ENCODE measurements at places on chromosomes 5 and 9. TPM values are rescaled to one million over a fixed set of nuclear protein-coding genes. Genes with fewer than 3 reads are reported as not detected.

DNA sequence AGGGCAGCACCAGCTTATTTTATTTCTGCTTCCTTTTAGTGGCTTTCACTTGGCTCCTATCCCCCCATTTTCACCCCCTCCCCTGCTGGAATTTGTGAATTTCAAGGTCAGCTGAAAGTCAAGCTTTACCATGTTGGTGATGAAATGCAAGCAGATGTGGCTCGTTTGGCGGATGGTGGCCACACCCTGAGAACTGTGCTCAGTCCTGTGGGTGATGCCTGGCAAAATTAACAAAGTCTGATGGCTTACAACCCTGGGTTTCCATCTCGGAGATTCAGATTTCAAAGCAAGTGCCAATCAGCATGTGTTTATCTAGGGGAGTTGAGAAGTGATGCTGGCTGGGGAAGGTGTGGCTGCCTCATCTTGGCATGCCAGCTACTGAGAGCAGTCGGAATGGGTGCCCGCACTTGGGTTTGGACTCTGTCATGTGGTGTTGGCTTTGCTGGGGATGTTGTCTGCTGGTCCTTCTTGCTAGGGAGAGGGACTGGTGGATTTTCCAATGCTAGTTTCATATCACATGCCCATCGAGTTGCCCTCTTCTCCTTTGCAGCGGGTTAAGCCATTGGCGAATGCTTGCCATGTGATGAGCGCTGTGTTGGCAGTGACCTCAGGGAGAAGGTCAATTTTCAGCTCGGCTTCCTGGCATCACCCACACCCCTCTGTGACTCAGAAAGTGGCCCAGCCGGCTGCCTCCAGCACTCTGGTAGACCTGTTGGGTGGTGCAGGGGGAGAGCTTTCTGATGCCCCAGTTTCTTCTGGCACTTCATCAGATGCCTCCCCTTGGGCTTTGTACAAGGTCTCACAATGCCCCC, 77.0 kb upstream of the PITX1 start:
- no peak for DNase-seq

- DNase-seq = no peak
Observed at GRCh38 chr9:14349146-14349446, 35.2 kb upstream of the NFIB start.

DNA sequence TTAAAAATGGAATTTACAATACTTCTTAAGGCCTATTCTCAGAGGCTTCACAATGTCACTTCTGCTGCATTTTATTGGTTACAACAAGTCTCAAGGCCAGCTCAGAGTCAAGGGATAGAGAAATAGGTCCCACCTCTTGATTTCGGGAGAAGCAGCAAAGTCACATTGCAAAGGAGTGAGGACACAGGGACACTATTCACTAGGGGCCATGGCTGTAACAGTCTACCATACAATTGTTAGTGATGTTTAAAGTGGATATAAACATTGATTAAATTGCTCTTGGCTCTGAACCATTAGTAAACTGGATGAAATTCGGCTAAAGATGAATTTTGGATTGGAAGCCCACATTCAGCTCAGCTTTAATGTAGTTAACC, 21.7 kb upstream of the CMBL start:
- DNase-seq = peak; percentile 31

The MTAP gene
- polyA plus RNA-seq = 28.9 TPM

The CENPK gene
- 13.3 TPM for polyA plus RNA-seq

DNA sequence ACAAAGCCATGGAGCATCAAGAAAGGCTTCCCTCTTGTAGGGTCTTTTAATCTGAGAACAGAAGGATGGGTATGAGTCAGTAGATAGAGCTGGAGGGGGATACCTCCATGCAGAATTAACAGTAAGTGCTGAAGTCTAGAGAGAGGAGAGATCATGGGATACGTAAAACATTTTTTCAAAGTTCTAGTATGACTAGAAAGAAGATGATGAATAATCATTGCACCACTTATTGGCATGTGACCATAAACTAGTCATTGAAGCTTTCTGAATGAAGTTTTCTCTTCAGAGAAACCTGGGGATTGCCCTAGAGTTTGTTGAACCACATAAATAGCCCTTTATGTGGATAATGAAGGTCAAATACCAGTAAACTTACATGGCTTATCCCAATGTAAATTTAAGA, 48.6 kb upstream of the PTPRD start:
- DNase-seq = no peak

- DNase-seq = peak; percentile 72
Observed at GRCh38 chr5:168408561-168409305, 77.5 kb upstream of the RARS1 start.

- DNase-seq = no peak
Observed at GRCh38 chr5:122130152-122130551, 806 bp downstream of the ZNF474 start.

- no peak for DNase-seq
Observed at GRCh38 chr5:136455409-136455808, 90.1 kb upstream of the TRPC7 start.

The DNAH5 gene
- 1.8 TPM for polyA plus RNA-seq
